ENCODE measurements at places on chromosomes 6 and 20.
A peak's percentile ranks its signal among the peaks of the same experiment; 100 is the strongest.

- no peak for DNase-seq
These were observed 40.3 kb upstream of the CD93 start for GRCh38 chr20:23126281-23127061.

DNA sequence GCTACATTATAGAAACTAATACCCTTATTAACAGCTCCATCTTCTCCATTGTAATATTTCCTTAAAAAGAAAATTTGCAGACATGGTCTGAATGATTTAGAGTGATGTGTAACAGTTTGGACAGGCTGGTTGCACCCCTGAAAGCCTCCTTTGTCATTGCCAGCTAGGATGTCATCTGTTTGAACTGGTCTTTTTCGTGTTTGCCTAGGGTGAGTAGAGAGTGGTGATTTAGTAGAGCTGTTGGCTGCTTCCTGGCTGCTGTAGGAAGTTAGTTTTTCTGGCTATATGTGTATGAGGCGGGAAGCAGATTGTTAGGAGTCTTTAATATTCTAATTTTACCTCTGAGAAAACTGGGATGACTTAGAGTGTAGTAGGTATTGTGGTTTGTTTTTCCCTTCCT is 101.1 kb downstream of the ZFAND3 start:
- DNase-seq = no peak

GRCh38 chr6:84615987-84616386 is 148.4 kb downstream of the TBX18 start:
- DNase-seq = no peak

DNA sequence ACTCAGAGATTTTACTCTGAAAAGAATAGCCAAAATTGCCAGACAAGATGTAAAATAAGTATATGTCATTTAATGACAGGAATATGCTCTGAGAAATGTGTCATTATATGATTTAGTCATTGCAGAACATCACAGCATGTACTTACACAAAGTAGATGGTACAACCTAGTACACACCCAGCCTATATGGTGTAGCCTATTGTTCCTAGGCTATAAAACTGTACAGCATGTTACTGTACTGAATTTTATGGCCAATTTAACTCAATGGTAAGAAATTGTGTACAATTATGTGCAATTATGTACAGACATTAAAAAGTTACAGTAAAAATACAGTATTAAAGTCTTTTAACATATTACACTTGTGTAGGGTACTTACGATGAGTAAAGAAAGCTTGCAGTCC is 311.9 kb upstream of the EPHA7 start:
- DNase-seq = no peak

GRCh38 chr6:52489881-52490280 is 69.7 kb downstream of the EFHC1 start:
- no peak for DNase-seq

DNA sequence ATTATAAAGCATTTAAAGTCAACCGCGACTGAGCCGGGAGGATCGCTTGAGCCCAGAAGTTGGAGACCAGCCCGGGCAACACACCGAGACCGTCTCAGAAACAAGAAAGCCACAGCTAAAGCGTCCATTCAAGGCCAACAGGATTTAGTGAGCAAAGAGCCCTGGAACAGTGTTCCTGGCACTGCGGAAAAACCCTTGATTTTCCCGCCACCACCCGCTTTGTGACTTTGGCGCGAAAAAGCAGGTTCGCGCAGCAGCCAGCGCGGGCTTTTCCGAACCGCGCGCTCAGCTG is 669 bp downstream of the PCNA start:
- no peak for DNase-seq

GRCh38 chr6:87494761-87495422 is 22.1 kb downstream of the SLC35A1 start:
- no peak for DNase-seq

DNA sequence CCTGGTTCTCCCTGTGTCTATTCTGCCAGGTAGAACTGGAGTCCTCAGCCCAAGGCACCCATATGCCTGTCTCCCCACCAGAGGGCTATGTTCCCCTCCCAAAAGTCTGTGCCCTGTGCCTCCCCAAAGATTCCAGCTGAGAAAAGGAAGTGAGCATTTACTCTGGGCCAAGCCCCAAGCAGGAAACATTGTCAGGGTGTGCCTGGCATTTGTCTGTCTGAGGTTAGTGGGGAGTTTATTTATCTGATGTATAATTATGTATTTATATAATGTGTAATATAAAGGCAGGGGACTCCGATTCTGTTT is 5.6 kb downstream of the GDF5 start:
- DNase-seq = no peak

GRCh38 chr6:47435254-47435612 is 42.4 kb upstream of the CD2AP start:
- no peak for DNase-seq

DNA sequence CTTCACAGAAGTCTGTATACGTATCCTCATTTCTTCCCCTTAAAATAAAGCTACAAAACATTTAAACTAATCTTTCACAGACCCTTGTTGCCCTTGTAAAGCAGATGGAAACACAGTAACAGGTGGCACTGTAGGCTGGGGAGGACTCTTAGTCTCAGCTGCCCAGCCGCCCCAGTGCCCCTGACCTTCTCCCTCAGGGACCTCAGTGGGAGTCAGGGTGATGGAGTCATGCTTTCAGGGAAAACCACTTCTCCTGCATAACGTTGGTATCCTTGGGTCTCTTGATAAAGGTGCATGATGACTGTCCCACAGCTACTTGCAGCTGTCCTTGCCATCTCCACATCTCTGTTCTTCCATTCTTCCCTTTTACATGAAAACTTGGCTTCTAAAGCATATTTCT is 198.6 kb downstream of the CDKAL1 start:
- no peak for DNase-seq

GRCh38 chr6:21102624-21103023 is 490.9 kb upstream of the SOX4 start:
- no peak for DNase-seq

DNA sequence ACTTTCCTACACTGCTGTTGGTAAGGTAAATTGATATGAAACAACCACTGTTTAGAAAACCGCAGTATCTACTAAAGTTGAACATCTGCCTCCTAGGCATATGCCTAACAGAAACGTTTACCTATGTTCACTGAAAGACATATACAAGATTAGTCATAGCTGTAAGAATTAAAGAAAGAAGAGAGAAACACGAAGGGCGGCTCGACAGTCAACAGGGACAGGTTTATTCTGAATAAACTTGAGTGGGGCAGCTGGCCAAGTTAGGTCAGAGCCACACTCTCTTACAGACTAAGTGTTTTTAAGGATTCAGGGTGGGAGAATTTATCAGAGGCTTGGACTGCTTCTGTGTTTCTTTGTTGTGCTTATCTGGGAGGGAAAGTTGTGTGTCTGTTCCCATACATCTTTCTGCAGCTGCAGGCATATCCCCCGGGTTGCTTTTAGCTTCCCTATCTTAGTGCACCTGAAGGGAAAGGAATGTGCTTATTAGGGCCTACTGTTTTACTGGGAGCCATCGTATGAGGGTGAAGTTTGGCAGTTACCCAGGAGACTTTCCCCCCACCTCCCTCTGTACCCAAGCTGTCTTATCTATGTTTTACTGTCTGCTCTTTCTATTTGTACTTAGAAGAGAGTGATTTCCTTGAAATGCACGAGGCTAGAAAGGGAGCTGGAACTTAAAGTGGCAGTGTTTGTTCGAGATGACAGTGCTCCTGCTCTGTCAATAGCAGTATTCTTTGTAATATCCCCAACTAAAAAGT is 20.4 kb downstream of the PROCR start:
- DNase-seq = no peak

DNA sequence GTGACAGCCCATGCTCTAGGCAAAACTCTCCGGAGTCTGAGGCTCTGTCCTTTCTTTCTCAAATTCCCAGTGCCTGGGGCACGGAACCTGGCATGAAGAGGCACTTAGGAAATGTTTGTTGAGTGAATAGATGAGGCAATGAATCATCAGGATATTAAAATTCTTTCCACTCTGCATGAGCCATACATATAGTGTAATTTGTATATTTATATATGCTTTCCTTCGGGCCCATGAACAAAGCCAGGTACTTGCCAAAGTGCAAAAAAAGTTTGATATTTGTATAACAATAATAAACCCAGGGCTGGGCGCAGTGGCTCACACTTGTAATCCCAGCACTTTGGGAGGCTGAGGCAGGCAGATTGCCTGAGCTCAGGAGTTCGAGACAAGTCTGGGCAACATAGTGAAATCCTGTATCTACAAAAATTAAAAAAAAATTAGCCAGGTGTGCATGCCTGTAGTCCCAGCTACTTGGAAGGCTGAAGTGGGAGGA is 212.3 kb upstream of the ZNF217 start:
- DNase-seq = no peak

DNA sequence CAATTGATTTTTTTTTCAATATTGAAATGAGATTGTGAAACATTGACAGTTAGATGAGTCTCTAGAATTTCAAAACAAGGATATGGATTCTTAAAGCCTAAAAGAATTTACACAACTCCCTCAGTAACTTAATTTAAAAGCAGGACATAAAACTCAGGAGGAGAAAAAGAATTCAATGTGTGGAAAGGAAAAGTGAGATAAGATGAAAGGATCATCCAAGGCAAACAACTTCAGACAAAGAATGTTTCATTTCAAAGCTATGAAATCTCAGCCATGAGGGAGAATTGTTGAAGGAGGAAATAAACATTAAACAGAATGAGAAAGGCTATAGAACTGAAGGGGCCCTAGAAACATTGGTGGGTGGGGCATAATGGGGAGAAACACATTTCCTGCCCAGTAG is 191.7 kb upstream of the NOX3 start:
- no peak for DNase-seq

DNA sequence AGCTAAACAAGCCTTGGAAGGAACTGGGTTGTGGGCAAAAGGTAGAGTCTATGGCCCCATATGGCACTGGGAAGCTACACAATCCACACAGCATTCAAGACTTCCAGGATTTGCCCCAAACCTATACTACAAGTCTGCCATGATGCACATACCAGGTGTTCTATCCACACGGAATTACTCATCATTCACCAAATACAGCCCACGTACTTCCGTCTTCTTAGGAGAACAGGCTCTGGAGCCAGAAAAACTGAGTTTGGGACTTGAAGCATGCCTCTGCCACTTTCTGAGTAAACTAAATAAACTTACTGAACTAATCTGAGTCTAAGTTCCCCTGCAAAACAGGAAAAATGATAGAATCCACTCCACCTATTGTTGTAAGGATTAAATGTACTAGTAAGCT is 28.6 kb downstream of the RIMS4 start:
- no peak for DNase-seq

- no peak for DNase-seq
These were observed 352.5 kb upstream of the PRND start for GRCh38 chr20:4369119-4369797.

DNA sequence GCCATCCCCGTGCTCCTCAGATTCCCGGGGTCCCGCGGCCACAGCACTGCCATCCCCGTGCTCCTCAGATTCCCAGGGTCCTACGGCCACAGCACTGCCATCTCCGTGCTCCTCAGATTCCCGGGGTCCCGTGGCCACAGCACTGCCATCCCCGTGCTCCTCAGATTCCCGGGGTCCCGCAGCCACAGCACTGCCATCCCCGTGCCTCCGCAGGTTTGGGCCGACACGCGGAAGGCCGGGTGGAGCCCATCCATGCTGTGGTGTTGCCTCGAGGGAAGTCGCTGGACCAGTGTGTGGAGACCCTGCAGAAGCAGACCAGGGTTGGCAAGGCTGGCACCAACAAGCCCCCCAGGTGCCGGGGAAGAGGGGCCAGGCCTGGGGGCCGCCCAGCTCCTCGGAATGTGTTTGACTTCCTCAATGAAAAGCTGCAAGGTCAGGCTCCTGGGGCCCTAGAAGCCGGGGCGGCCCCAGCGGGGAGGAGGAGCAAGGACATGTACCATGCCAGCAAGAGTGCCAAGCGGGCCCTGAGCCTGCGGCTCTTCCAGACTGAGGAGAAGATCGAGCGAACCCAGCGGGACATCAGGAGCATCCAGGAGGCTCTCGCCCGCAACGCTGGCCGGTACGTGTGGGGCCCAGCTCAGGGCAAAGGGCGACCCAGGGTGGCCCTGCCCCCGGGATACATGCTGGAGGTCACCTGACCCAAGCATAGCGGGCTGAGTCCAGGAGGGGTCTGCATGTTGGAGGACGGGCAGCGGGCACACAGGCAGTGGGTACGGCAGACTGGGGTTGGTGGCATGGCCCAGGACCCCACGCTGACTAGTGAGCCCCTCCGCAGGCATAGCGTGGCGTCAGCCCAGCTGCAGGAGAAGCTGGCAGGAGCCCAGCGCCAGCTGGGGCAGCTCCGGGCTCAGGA is 1.3 kb upstream of the LIME1 start:
- DNase-seq = no peak

- DNase-seq = no peak
These were observed 713.0 kb upstream of the MARCKS start for GRCh38 chr6:113144117-113144516.

DNA sequence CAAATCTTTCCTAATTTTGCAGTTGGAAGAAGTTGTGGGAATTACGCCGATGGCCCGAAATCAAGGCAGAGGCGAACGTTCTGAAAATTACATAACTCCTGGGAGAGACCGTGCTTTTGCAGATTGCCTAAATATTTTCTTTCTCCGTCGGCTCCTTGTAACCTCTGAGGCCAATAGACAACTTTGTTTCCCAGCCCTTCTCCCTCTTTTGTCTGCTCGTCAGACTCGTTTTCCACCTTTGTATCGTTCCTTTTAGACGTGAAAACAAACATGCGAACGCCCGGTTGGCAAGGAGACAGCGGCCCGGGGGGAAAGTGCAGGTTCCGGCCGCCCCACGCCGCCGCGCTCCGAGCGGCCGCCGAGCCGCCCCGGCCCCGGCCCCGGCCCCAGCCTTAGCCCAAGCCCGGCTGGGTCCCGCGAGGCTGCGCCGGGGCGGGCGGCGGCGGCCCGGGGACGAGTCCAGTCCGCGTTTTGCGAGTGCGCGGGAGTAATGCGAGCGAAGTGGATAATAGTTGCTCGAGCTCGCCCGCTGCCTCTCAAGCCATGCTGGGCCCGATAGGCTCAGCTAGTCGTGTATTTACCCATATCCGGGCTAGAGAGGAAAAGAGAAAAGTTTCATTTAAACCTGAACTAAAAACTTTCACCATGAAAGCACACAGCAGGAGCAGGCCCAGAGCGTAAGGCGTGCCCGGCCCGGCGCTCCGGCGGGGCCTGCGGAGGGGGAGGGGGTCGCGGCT is at the start of gene ARID1B:
ARID1B (plus strand) TSS at position 539 of the 737 bp plus-strand sequence. CDS start 303 bp downstream, outside the sequence.
- DNase-seq = peak; percentile 81

- no peak for DNase-seq
These were observed 15.9 kb upstream of the MDFI start for GRCh38 chr6:41622206-41622988.

DNA sequence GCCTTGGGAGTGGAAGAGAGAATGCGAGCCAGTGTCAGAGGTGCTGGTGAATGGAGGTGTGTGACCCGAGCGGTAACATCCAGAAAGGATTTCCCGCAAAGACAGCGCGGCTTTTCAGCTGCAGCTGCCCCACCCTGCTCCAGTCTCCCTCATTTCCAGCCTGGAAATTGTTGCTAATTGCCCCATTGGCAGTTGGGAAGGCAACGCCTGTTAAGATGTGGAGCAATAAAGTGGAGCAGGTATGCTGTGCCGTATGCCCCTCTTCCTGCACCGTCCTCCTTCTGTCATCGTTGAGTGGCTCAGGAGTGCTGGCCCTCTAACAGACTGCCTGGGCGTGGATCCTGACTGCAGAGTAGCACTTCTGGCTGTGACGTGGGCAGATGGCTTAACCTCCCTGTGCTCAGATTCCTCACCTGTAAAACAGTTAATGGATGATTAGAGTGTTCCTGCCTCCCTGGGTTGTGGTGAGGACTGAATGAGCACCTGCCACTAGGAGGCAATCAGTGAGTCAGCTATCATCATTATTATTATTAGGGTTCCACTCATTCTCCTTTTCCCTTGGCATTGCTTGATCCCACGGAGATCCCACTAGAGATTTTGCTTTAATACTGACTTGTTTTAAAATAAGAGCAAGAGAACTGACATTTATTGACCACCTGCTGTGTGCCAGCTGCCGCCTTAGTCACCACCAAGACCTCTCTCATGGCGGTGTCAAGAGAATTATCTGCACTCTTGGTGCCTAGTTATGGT is 11.7 kb downstream of the ARFGEF2 start:
- no peak for DNase-seq
